Stimulated activated CD4-positive, alpha-beta T cell treated with anti-CD3 and anti-CD28 coated beads, Interleukin-1b, Interleukin-23, amount 100 ng/mL, for 1 hour (primary cell): ENCODE measurements at places on chromosomes 6 and 20.

GRCh38 chr6:38481851-38482250 is 157.9 kb downstream of the BTBD9 start:
- DNase-seq = no peak

- DNase-seq = no peak
Measured at GRCh38 chr20:61683721-61684120, 382.0 kb downstream of the TAF4 start.

- no peak for DNase-seq
Measured at GRCh38 chr6:3205913-3206312, 21.5 kb downstream of the TUBB2B start.

- DNase-seq = no peak
Measured at GRCh38 chr20:34262488-34263288, 21.5 kb downstream of the ASIP start.

DNA sequence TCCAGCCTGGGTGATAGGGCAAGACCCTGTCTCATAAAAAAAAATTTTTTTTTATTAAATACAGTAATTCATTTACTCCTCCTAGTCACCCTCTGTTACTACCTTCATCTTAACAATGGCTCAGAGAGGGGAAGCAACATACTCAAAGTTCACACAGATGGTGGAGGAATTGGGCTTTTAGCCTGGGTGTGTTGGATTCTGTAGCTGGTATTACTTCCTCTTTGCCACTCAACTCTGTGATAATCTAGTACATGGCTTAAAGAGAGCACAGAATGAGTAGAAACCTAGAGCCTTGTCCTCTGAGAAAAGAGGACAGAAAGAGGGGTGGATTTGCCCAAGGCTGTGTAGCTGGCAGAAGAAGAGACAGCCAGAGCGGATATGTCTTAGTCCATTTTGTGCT is 96.6 kb downstream of the DLGAP4 start:
- no peak for DNase-seq

- DNase-seq = no peak
Measured at GRCh38 chr6:25173951-25174474, 105.2 kb upstream of the CARMIL1 start.

DNA sequence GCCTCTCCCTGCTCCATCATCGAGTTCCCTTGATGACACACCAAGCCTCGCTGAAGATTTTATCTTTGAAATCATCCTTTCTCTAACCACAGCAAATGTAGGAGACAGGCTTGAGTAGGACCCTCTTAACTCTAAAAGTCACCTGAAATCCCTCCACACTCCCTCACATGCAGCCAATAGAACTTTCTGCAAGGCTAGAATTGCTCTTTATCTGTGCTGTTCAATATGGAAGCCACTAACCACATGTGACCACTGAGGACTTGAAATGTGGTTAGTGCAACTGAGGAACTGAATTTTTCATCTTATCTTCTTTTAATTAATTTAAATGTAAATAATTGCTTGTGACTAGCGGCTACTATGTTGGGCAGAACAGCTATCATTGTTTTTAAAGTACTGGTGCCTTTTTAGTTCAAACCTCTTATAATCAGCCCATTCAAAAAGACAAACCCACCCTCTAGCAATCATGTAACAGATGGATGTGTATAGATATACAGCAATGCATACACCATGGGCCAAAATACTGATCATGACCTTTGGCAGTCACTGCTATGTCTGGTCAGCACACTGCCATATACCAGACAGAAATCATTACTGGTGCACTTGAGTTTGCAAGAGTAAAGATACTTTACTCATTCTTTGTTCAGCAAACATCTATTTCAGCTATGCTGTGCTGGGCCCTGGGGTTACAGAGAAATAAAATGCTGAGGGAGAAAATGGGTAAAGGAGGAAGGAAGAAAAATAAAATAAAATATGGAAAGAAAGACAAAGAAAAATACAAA is 50.0 kb downstream of the GFOD1 start:
- no peak for DNase-seq

GRCh38 chr6:126812651-126813050 is 305.8 kb upstream of the RSPO3 start:
- no peak for DNase-seq

- no peak for DNase-seq
Measured at GRCh38 chr20:3864518-3864917, 17.9 kb downstream of the MAVS start.

GRCh38 chr6:157629220-157629619 is 193.8 kb upstream of the SNX9 start:
- no peak for DNase-seq

GRCh38 chr6:45942953-45943352 is 72.7 kb downstream of the CLIC5 start:
- DNase-seq = no peak

DNA sequence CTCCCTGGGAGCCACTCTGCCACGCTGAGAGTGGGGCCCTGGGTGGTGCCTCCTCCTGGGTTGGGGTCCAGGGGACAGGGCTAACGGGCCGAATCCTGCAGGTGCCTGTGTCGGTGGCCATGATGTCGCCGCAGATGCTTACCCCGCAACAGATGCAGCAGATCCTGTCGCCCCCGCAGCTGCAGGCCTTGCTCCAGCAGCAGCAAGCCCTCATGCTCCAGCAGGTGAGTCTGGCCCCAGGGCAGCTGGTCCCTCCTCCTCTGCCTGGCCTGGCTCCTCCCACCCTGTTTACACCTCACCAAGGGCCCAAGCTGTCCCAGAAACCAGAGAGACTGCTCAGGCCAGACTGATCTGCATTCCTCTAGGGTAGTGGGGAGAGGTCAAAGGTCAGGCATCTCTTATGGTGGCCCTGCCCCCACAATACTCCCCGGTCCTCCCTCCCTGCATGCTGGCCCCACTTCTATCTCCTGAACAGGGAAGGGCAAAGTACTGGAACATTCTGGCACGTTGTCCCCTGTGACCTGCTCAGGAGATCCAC is 38.6 kb downstream of the FOXP4 start:
- DNase-seq = no peak

GRCh38 chr20:59322081-59322480 is 21.7 kb downstream of the EDN3 start:
- no peak for DNase-seq
